Astrocyte (in vitro differentiated cells and primary cell): ENCODE measurements at places on chromosomes 5 and 9.

DNA sequence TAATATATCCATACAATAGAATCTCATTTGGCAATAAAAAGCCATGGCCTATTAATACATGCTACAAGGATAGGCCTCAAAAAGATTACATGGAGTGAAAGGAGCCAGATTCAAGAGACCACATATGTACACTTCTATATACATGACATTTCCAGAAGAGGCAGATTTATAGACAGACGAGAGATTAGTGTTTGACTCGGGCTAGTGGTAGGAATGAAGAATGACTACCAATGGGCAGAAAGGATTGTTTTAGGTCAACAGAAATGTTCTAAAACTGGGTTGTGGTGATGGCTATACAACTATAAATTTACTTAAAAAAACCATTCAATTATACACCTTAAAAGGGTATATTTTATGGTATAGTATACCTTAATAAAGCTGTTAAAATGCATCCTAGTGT is 41.9 kb downstream of the SETX start:
- no peak for DNase-seq

DNA sequence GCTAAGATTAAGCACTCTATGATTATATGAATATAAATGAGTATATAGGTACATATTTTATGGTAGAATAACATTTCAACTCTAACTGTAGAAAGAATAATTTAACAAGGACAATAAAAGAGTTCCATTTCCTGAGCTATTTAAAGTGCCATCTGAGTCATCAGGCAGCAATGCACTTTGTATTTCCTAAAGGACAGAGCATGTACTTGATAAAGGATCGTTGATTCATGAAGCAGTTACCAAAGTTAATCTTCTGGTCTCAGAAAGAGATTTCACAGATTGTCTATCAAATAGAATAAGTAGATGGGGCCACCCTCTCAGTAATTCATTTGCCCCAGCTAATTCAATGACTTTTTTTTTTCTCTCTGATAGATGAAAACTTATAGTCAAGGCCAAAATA is 747.8 kb downstream of the CDH18 start:
- peak; percentile 73 for DNase-seq

DNA sequence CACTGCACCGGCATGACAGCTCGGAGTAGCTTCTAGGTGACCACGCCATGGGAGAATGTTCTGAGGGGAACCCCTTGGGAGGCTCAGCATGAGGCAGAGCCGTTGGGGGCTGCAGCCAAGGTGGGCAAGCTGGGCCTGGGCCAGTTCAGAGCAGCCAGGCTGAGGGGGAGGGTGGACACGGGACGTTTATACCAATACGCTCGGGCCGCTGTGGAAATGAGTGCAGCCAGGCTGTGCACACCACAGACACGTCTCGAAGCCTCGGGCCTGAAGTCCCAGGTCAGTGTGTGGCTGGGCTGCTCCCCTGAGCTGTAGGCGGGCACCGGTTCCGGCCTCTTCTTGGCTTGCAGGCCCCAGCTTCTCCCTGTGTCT is 28.9 kb upstream of the SLC12A7 start:
- DNase-seq: no peak

DNA sequence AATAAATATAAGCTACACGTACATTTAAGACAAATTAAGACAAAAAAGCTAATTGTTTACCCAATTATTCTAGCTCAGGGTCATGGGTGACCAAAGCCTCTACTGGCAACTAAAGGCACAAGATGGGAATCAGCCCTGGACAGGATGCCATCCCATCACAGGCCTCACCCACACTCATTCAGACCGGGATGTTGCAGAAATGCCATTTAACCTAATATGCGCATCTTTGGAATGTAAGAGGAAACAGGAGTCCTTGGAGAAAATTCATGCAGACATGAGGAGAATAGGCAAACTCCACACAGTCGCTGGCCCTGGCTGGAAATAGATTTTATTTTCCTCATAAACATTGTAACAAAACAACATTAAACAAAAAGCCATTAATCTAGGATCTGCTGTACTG is 2003.8 kb upstream of the CDH9 start:
- DNase-seq: no peak

DNA sequence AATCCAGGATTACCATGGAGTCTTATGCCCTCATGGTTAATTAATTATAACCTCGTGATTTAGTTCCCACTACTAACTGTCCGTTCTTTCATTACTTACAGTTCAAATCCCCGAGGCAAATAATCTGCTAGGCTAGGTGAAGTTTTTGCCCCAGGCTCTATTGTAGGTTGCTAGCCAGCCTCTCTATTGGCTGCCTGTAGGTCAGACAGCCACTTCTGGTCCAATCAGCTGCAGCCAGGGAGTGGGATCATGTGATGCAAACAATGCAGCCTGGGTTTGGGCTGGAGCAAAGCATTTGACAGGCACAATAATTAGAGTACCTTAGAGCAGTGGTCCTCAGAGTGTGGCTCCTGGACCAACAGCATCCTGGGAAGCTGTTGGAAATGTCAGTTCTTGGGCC is 17.7 kb downstream of the TMEM252 start:
- no peak for DNase-seq

- no peak for DNase-seq
These were observed 104.4 kb downstream of the C5orf15 start for GRCh38 chr5:133863857-133864585.

DNA sequence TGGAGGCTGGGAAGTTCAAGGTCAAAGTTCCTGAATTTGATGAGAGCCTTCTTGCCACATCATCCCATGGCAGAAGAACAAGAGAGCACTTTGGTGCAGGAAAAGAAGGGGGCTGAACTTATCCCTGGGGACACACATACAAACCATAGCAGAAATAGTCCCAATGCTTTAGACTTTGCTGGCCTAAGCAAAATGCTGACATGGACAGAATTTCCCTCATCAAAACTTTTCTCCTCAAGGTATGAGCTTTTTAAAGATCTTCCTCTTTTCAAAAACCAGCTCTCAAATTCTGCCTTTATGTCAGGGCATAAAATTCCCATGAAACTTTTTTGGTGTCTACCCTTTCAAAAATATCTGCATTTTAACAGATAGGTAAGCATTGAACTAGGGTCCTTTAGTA is 341.8 kb upstream of the SMARCA2 start:
- DNase-seq: no peak

GRCh38 chr5:169850409-169850808 is 129.9 kb downstream of the INSYN2B start:
- no peak for DNase-seq

DNA sequence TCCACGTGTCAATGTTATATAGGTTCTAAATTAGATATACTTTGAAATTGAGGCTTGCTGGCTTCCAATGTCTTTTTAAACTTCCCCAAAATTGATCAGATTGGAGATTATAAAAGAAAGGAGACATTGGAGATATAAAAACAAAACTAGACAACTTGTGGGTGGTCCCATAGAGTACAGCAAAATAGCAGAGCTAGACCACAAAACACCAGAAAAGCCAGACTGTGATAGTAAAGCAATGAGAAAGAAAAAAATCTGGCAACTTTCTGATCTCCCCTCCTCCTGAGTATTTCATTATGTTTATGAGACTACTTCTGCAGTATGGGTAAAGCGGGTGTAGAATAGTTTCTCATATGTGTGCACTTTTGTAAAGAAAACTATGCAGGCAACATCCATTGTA is 713.8 kb upstream of the MEF2C start:
- no peak for DNase-seq

DNA sequence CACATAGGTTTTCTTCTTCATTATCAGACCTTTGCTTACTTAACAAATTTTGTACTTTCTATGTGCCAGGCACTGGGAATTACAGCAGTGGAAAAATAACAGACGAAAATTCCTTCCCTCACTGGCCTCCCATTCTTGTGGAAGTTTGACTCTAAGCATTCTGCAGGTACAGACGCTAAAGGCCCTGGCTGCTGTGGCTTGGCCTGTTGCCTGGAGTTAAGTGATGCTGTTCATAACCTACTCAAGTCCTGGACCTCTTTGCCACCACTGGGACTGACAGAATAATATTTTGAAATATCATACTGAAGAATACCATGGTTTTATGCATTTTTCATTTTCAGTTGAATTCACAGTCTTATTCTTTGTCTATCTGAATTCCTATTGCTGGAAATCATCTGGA is 97.3 kb upstream of the SPATA31C2 start:
- DNase-seq: peak; percentile 46

DNA sequence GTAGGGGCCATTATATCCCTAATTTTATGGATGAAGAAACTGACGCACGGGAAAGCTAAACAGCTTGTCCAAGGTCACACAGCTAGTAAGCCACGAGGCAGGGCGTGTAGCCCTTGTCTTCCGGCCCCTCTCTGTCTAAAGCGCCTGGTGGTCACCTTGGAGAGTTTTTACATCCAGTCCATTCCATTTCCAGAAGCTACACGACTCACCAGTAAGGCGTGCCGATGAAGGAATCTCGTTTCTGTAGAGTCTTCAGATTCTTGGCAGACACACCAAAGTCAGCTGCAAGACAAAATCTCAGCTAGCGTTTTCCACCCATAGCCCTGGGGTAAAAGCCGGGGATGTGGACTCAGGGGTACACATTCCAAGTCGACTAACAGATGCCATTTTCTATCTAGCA is 80.5 kb downstream of the STK10 start:
- DNase-seq: peak; percentile 91

GRCh38 chr9:73640971-73641370 is 489.3 kb downstream of the ANXA1 start:
- DNase-seq: no peak

DNA sequence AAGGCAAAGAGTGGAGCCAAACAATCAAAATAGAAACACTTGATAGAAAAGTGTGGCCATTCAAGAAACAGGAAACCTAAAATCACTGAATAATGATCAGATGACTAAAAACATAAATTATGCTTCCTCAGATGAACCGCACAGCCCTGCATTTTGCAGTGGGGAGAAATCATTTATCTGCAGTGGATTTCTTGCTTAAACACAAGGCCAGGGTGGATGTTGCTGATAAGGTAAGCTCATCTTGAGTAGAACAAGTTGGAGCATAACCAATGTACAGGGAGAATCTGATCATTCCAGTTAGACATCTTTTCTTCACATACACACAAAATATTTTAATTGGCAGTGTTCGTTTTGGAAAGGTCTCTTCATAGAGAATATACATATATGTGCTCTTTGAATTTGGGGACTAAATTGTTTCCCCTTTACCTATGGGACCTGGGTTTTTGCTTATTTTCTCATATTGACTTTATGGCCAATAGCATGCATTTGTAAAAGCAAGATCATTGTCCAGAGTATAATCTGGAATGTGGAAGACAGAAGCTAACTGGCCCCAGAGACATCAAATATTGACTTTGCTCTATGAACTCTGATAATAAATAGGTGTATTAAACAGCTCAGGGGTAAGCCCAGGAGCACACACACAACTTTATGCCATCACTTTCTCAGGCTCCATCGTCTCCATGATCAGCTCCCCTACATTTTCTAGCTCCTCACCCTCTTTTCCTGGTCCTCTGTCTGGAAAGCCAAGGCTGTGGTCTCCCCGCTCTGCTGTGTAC is 9.1 kb downstream of the ANKDD1B start:
- no peak for DNase-seq

DNA sequence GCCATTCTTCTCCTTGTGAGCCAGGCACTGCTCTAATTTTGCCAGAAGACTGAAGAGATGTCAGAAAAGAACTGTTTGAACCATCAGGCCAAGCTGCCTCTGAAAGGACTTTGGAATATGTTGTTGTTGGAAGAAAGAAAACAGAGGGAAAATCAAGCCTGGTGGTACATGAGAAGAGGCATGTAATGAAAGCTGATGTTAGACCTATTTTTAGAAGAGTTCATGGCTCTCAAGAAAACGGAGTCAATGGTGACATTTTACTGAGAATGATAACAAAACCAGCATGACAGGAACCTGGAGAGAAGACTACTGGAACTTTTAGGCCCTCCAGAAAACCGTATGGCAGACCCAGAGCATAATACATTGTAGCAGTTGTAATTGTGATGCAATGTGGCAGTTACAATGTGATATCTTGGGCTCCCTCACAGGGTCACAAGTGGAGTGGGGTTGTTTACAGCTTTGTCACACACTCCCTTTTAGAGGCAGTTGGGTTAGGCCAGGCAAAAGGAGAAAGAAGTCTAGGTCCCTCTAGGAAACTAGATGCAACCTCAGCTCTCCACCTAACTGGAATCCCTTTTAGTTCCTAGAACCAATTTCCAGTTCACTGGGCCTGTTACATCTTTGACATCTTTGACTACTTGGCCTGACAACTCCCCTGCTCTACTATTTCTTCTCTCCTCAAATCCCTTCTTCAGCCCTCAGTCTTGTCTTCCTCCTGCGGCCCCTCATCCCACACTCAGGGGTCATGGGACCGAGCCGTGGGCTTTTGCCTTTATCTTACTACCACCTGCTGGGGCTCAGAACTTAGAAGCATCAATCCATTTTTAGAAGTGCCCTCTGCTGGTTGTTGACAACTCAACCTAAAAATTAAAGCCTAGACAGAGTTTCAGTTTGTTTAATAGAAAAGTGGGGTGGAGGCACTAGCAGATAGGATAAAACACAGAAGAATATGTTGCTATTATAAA is 61.2 kb upstream of the JAK2 start:
- no peak for DNase-seq

DNA sequence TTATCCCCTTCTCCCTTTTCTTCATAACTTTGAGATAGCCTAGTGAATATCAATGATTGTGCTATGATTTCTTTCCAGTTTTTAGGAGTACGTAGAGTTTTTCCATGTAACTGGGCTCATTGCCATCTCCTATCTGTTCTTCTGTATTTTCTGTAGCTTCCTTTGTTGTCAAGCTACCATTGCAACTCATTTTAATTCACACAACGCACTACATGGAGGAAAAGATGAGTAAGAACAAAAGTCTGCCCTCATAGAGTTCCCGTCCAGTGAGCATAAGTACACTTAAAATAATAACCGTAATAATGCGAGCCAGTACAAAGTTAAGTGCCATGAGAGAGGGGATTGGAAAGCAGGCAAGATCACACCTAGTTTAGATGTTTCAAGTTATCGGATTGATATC is 177.7 kb downstream of the PAM start:
- no peak for DNase-seq

GRCh38 chr9:114524247-114524681 is 19.0 kb upstream of the WHRN start:
- DNase-seq: peak; percentile 61
